ENCODE measurements at places on chromosomes 2 and 18. TPM values are rescaled to one million over a fixed set of nuclear protein-coding genes. Genes with fewer than 3 reads are reported as not detected.

GRCh38 chr2:168614172-168615018 is 158.3 kb downstream of the CERS6 start:
- DNase-seq, result no peak

DNA sequence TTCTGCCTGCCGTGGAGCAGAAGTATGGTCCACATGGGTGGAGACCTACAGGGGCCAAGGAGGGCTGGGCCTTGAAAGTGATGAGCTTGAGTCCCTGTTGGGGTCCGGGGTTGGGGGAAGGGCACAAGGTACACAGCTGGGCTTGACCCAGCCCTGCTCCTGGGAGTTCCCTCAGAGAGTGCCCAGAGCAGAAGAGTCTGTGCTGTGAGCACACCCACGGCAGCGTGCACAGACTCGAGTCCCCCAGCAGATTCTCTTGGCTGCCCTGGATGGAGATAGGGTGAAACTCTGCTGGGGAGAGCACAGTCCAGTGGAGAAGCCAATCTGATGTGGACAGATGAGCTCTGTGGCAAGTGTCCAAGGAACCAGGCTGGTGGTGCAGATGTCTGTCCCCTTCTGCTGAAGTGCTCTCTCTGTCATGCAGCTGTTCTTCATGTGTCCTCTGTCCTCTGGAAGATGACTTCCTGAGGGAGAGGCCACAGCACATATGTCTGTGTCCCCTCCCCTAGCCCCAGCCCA is 27.5 kb downstream of the INPP4A start:
- DNase-seq, result no peak

The ITPRID2 gene
- total RNA-seq, result 82.2 TPM

DNA sequence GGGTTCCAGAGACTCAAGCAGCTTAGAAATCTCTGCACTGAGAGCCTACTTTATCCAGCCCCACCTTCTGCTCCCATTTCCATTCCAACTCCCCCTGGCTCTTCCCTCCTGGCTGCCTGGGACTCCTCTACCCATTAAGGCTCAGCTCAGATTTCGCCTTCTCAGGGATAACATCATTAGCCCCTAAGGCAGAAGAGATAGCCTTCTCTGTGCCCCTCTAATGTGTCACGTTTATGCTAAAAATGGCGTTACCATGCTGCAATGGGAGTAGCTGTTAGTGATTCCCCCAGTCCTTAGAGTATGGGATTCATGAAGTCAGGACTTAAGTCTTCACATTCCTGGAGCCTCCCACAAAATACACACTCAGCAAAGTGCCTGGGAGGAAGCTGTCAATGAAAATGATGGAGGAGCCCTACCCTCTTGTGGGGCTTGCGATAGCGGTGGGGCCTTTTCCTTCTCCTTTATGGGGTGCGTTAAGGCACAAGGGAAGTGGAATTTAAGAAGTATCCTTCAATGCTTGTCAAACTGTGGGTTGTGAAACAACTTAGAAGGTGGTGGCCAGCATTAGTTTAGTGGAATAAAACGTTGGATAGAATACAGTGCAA is 144.7 kb upstream of the COPS8 start:
- DNase-seq, result no peak

GRCh38 chr2:214185546-214185945 is 225.3 kb upstream of the VWC2L start:
- no peak for DNase-seq
